ENCODE measurements at places on chromosomes 3 and 15. TPM values are rescaled to one million over a fixed set of nuclear protein-coding genes. Genes with fewer than 3 reads are reported as not detected.

GRCh38 chr15:96428742-96429141 lies 98.2 kb downstream of the NR2F2 start:
- H3K4me3 ChIP-seq, result no peak overlapping the region
- H3K36me3 ChIP-seq, result no peaks in the 10 kb centered on the region
- peaks cover 3% of the 10 kb centered on the region for H3K4me1 ChIP-seq
- H3K27ac ChIP-seq, result no peak overlapping the region
- H3K27me3 ChIP-seq, result peaks cover 1% of the 10 kb centered on the region

- peak within 1 kb of the TSS; percentile 70 for H3K27ac ChIP-seq
- H3K36me3 ChIP-seq, result peaks cover 6% of the 10 kb centered on the region
- DNase-seq, result peak; percentile 95
- H3K4me3 ChIP-seq, result peak within 1 kb of the TSS; percentile 92
- H3K4me1 ChIP-seq, result peaks cover 12% of the 10 kb centered on the region
Observed at GRCh38 chr3:49689046-49689907, at the start of the genes MST1 and RNF123. Gene MST1 (minus strand): TSS chr3:49689474. CDS start chr3:49688691, 783 bp downstream. Gene RNF123 (plus strand): TSS chr3:49689557. CDS start chr3:49691166, 1,609 bp downstream.

GRCh38 chr3:125403789-125404188 lies 28.7 kb upstream of the ZNF148 start:
- DNase-seq, result no peak
- no peaks in the 10 kb centered on the region for H3K36me3 ChIP-seq
- H3K27ac ChIP-seq, result no peak overlapping the region
- H3K4me3 ChIP-seq, result no peak overlapping the region
- H3K27me3 ChIP-seq, result peaks cover 3% of the 10 kb centered on the region

GRCh38 chr15:61644550-61644949 lies 415.4 kb upstream of the RORA start:
- peaks cover 7% of the 10 kb centered on the region for H3K4me1 ChIP-seq
- no peak overlapping the region for H3K27ac ChIP-seq
- peaks cover 1% of the 10 kb centered on the region for H3K27me3 ChIP-seq
- no peaks in the 10 kb centered on the region for H3K36me3 ChIP-seq

DNA sequence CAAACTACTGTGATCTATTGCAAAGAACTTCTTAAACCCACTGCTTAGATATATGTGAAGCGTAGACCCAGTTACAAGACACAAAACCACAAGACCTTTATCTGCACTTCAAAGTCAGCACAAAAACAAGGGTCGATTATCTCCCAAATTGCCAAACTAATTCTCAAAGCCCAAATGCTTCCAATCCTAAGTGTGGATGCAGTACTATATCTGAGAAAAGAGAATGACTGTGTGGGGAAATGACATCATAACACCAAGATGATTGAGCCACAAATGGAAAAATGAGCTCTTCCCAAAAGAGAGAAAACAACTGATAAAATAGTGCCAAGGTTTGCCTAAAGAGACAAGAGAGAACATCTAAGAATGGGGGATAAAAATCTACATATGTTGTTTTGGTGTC lies 86.2 kb downstream of the MEIS2 start:
- no peak overlapping the region for H3K27ac ChIP-seq
- no peak for DNase-seq
- no peaks in the 10 kb centered on the region for H3K36me3 ChIP-seq

DNA sequence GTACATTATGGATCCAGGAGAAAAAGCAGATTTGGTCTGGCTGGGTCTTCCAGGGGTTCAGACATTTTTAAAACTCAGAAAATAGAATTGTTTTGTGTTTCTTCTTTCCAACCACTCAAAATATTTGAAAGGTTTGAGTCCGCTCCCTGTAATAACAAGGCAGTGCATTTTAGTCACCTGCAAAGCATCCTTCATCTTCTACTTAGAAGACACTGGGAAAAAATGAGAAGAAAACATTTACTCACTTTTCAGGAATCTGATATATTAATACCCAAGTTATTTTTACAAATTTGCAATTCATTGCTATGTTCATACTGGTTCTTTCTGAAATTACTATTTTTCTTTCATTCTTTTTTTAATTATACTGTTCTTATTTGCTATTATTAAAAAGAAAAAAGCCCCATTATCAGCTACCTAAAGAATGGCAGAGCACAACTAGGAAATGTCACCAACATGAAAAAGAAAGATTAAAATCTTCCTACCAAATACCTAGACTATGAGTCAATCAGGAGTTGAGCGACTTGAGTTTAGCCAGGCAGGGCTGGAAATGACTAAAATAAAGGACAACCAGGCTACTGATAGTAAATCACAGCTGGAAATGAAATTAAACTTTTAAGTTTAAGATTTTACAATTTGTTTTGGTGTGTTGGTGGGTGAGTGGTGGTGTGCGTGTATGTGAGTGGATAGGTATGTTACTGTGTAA lies 280.3 kb upstream of the THBS1 start:
- no peaks in the 10 kb centered on the region for H3K27me3 ChIP-seq
- H3K4me1 ChIP-seq, result no peaks in the 10 kb centered on the region
- no peak overlapping the region for H3K4me3 ChIP-seq
- no peak for DNase-seq
- H3K27ac ChIP-seq, result no peak overlapping the region

DNA sequence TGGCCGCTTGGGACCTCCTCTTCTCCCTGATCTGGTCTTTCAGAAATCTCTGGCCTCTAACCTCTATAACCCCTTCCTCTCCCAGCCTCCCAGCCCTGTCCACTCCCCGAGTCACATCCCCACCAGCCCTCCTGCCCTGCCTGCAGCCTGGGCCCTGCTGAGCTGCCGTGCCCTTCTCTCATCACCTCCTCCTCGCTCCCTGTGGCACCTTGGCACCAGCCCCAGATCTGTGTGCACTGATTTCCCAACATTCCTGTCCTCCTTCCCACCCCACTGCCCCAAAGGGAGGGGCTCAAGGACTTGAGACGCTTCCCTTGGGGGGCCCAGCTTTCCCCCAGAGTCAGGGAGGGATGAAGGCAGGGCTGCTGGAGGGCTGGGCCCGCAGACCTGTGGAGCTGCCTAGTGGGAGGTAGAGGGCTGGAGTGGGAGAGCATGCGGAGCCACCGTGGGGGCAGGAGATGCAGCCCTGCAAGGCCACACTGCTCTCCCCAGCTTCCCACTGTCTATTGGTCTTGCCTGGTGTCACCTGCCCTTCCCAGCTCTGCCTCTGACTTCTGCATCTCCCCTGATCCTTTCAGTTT lies 42.7 kb downstream of the EXOG start:
- no peak overlapping the region for H3K4me3 ChIP-seq
- no peak overlapping the region for H3K27ac ChIP-seq
- no peaks in the 10 kb centered on the region for H3K27me3 ChIP-seq
- peaks cover 14% of the 10 kb centered on the region for H3K36me3 ChIP-seq
- no peak for DNase-seq

DNA sequence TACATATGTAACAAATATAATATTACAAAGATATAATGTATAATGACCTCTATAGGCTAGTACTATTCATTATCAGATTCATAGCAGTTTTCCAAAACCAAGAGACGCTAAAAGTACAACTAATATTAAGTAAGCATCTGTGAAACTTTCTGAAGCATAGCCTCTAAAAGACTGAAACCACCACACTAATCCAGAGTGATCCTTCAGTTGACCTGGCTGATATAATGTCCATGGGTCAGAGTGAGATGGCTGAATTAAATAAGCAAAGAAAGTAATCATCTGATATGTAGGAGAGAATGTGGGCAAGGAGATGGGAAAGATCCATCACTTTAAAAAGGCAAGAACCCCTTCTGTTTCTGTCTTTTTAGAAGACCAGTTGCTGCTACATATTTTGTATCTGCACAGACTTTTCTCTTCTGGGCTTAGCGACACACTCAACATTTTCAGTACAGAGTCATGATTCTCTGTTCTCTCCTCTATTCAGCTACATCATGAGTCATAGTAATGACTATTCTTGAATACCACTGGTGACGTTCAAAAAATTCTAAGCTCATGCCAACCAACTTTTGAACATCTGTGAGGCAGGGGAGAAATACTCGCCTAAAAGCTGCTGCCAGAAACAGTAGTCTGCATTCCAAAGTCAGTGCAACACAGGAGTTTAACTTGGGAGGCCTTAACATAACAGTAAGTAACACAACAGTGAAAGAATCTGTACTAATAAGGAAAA lies 149.6 kb downstream of the MAGI1 start:
- no peaks in the 10 kb centered on the region for H3K36me3 ChIP-seq
- no peak overlapping the region for H3K4me3 ChIP-seq
- peaks cover 2% of the 10 kb centered on the region for H3K27me3 ChIP-seq
- no peak overlapping the region for H3K27ac ChIP-seq

DNA sequence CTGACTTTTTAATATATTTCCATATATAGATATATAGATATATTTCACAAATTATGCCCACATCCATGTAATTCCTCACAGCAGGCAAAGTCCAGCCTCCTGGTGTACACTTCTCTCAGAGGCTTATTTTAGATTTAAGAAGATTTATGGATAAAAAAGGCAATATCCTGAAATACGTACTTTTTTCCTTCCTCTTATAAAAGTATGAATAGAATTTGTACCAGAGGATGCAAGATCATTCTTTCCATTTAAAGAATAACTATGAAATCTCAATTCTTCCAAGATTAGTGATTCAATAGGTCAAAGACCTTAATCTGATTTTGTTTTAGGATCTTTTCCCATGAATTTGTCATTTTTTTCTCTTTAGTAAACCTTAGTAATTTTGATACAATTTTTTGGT lies 597.9 kb upstream of the TBL1XR1 start:
- no peaks in the 10 kb centered on the region for H3K36me3 ChIP-seq
- no peak overlapping the region for H3K27ac ChIP-seq
- no peaks in the 10 kb centered on the region for H3K4me1 ChIP-seq
- H3K27me3 ChIP-seq, result no peaks in the 10 kb centered on the region
- DNase-seq, result no peak

GRCh38 chr15:82535566-82536408 lies 4.5 kb downstream of the RPS17 start:
- H3K4me3 ChIP-seq, result peak overlapping the region; percentile 60
- H3K36me3 ChIP-seq, result peaks cover 24% of the 10 kb centered on the region
- peaks cover 8% of the 10 kb centered on the region for H3K27me3 ChIP-seq

- no peak overlapping the region for H3K4me3 ChIP-seq
- peaks cover 12% of the 10 kb centered on the region for H3K4me1 ChIP-seq
- DNase-seq, result no peak
Observed at GRCh38 chr3:5086708-5087107, 35.4 kb upstream of the ARL8B start.

DNA sequence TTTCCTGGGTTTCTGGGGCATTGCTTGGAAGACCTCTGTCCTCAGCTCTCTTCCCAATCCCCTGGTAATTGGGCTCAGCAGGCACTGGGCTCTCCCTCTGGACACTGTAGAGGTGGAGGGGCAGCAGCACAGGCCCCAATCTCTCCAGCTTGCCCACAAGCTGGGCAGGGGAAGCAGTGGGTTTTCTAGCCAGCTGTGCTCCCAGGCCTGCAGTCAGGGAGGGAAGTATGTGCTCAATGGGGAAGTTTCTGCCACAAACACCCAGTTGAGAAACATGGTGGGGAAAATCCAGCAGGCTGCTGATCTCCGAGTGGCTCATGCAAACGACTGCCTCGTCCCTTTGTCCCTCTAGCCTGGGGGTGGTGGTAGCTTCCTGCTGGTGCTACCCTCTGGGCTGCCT lies 12.8 kb upstream of the RFT1 start:
- H3K27ac ChIP-seq, result no peak overlapping the region
- no peaks in the 10 kb centered on the region for H3K36me3 ChIP-seq
- DNase-seq, result no peak
- H3K4me1 ChIP-seq, result no peaks in the 10 kb centered on the region

- H3K4me1 ChIP-seq, result peaks cover 6% of the 10 kb centered on the region
- no peak overlapping the region for H3K27ac ChIP-seq
- H3K27me3 ChIP-seq, result no peaks in the 10 kb centered on the region
- DNase-seq, result no peak
- no peak overlapping the region for H3K4me3 ChIP-seq
Observed at GRCh38 chr3:157607826-157608405, 104.7 kb upstream of the VEPH1 start.

DNA sequence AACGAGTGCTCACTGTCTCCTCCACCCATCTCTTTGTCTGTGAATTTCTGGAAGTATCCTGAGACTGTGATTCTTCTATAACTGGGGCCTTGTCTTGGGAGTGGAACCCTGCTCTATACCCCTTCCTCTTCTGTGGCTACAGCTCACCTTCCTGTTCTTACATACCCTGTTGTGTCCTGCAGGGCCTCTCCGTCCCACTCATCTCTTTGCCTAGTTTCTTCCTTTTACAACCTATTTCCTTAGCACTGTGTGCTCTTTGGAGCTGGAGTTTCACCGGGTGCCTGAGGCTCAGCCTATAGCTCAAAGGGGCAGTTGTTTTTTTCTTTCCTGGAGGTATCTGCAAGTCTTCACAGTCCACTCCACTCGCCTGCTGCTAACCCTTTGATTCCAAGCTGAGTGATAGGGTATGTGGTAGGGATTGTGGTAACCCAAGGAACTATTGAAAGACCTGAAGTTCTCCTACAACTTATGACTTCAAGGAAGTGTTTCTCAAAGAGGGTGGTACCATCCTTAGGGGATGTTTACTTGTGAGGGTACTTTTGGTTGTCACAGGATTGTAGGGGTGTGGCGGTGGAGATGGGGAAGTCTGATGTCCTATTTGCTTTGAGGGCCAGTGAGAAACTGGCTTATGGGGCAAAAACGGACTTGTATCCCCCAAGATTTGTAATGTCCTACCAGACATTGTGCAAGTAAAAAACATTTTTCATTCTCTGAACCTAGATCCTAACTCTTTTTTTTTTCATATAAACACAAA lies 66.6 kb upstream of the ARL8B start:
- no peaks in the 10 kb centered on the region for H3K36me3 ChIP-seq
- peaks cover 4% of the 10 kb centered on the region for H3K27me3 ChIP-seq
- no peak overlapping the region for H3K4me3 ChIP-seq
- no peak for DNase-seq
- H3K27ac ChIP-seq, result no peak overlapping the region

DNA sequence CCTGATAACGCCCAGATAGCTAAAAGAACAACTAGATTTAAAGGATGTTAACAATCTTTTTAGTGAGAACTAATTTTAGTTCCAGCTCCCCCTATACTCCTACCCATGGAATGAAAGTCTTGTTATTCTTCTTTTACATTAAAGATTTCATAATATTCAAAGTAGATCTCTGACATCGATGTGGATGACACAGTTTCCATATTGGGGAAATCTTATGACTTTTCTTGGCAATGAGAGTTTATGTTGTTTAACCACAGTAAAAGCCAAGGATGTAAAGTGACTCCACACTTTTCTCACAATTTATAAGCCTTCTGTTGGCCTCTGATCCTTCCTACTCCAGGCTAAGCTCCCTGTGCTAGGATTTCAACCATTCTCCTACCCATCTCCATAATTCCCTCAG lies 332.6 kb upstream of the KCNMB2 start:
- H3K36me3 ChIP-seq, result peaks cover 1% of the 10 kb centered on the region
- no peak for DNase-seq
- H3K4me1 ChIP-seq, result peaks cover 10% of the 10 kb centered on the region
- H3K27ac ChIP-seq, result no peak overlapping the region
- H3K27me3 ChIP-seq, result peaks cover 1% of the 10 kb centered on the region
- no peak overlapping the region for H3K4me3 ChIP-seq

- DNase-seq, result no peak
- H3K27ac ChIP-seq, result no peak overlapping the region
- peaks cover 1% of the 10 kb centered on the region for H3K27me3 ChIP-seq
- no peak overlapping the region for H3K4me3 ChIP-seq
- H3K36me3 ChIP-seq, result no peaks in the 10 kb centered on the region
Observed at GRCh38 chr3:78260388-78260787, 1220.5 kb downstream of the ROBO2 start.

Gene SLC12A8
- 0.54 TPM for total RNA-seq

Gene PLSCR4
- 11.3 TPM for total RNA-seq

Gene TMEM40
- total RNA-seq, result not detected

Gene IL12A
- 0.67 TPM for total RNA-seq

Gene ZNF774
- total RNA-seq, result 4.1 TPM

Gene TERC
- 3.2 TPM for total RNA-seq

Gene ZNF501
- 4.7 TPM for total RNA-seq

Gene UMPS
- 27.1 TPM for total RNA-seq

Gene MEX3B
- 98.2 TPM for total RNA-seq

All from endothelial cell (in vitro differentiated cells).